Epithelial cell of esophagus (primary cell): ENCODE measurements at places on chromosomes 7 and 10.

- DNase-seq, result no peak
Measured at GRCh38 chr10:131975003-131975402, 6.7 kb downstream of the BNIP3 start.

- DNase-seq, result no peak
Measured at GRCh38 chr7:135389971-135390370, 119.9 kb downstream of the CNOT4 start.

GRCh38 chr10:92203919-92204623, 86.8 kb downstream of the CPEB3 start:
- no peak for DNase-seq

GRCh38 chr7:69656077-69656476, 57.8 kb downstream of the AUTS2 start:
- DNase-seq, result no peak

GRCh38 chr10:122281751-122282150, 10.7 kb downstream of the BTBD16 start:
- no peak for DNase-seq

- peak; percentile 99 for DNase-seq
Measured at GRCh38 chr7:135877805-135878204, 99.4 kb downstream of the MTPN start.

DNA sequence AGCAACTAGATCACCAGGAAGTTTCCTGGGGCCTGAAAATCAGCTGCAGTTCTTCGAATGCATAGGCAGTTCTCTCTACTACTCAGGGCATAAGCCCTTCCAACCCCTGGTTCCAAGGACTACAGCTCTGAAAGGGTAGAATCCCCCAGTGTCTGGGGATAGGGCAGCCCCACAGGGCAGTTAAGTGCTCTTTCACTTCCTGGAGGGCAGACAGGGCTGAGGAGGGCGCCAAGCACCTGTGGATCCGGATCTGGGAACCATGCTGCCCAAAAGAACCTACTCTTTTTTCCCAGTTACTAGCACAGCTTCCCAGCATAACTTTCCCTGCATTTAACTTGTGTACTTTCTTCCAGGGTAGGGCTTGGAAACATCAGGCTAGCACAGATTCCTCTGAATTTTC, 41.1 kb downstream of the CXCL12 start:
- DNase-seq, result no peak

DNA sequence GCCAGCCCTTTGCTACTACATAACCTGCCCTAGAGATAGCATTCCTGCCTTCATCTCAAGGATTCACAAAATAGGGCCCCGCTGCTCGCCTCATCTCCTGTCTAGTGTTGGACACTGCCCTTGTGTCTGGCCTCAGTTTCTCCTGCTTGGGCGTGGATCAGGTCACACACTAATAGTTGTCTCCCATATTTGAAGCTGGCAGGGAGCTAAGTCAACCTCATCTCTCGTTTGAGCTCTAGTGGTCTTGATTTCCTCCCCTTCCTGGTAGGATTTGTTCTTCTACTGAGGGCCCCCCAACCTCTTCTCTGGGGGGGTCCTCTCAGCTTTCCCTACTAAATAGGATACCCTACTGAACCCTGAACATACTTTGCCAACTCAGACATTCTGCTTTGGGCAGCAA, 42.2 kb downstream of the ADCYAP1R1 start:
- no peak for DNase-seq

GRCh38 chr7:129376076-129376777, 58.0 kb upstream of the STRIP2 start:
- peak; percentile 74 for DNase-seq
